ENCODE measurements at places on chromosomes 12 and 14. TPM values are rescaled to one million over a fixed set of nuclear protein-coding genes. Genes with fewer than 3 reads are reported as not detected.

MUCL1 gene
- not detected for total RNA-seq

MANSC4 gene
- not detected for total RNA-seq

GRCh38 chr12:100026241-100026640 is 41.5 kb upstream of the ANKS1B start:
- no peak for DNase-seq
- no peak overlapping the region for H3K27ac ChIP-seq
- no peaks in the 10 kb centered on the region for H3K4me1 ChIP-seq
- H3K36me3 ChIP-seq, result peaks cover 6% of the 10 kb centered on the region
- H3K27me3 ChIP-seq, result no peaks in the 10 kb centered on the region
- no peak overlapping the region for H3K4me3 ChIP-seq

DNA sequence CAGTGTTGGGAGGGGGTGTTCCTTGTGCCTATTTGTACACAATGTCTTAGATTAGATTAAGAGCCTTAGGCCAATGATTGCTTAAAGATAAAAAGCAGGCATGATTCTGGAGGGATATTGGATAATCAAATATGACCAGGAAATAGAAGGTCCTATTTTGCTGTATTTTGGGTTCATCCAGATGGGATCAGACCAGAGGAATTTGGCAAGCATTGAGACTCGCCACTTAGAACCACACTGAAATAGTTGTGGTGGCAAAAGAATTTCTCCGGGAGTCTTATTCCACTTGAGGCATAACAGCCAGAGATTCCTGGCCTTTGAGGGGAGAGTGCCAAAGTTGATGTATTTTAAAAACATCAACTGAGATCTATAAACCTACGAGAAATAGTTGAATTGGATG is 327.2 kb downstream of the RAD51B start:
- peaks cover 13% of the 10 kb centered on the region for H3K36me3 ChIP-seq
- no peak overlapping the region for H3K4me3 ChIP-seq
- H3K4me1 ChIP-seq, result peaks cover 29% of the 10 kb centered on the region

DNA sequence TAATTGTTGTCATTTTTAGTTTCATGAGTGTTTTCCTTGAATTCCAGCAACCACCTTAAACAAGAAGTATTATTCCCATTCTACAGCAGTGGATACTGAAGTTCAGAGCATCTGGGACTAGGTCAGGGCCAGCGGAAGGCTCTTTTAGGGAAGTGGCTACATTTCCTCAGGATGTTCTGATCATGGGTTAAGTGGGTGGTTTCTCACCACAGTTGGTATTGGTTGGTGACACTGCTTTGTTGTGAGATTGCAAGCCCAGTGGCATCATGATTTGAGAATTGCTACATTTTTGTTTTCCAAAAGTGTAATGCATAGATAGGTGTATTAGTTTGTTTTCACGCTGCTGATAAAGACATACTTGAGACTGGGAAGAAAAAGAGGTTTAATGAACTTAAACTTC is 47.1 kb downstream of the SYNE2 start:
- no peak overlapping the region for H3K4me3 ChIP-seq
- no peaks in the 10 kb centered on the region for H3K27me3 ChIP-seq
- no peak for DNase-seq
- H3K4me1 ChIP-seq, result peaks cover 28% of the 10 kb centered on the region
- peaks cover 5% of the 10 kb centered on the region for H3K36me3 ChIP-seq

DNA sequence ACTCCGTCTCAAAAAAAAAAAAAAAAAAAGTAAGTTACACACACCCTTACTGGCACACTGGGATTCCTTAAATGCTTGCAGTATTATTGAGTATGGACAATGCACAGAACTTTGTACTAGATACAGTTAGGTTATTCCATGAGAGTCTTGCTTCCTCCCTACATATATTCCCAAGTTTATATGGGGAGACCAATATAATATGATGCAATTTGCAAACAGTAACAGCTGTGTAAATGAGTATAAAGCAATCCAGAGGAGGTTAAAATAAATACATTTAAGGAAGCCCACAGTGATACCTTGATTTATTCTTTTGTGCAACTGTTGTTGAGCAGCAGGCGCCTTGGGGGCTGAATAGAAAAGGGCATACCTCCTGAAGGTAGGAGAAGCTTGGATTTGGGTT is 26.6 kb downstream of the RASSF3 start:
- H3K36me3 ChIP-seq, result peaks cover 32% of the 10 kb centered on the region
- H3K27me3 ChIP-seq, result no peaks in the 10 kb centered on the region
- H3K4me1 ChIP-seq, result peaks cover 67% of the 10 kb centered on the region
- no peak for DNase-seq

- H3K4me1 ChIP-seq, result no peaks in the 10 kb centered on the region
- no peak overlapping the region for H3K4me3 ChIP-seq
- H3K27ac ChIP-seq, result no peak overlapping the region
- H3K27me3 ChIP-seq, result peaks cover 9% of the 10 kb centered on the region
Measured at GRCh38 chr12:117686911-117687377, 281.8 kb downstream of the KSR2 start.

- H3K4me1 ChIP-seq, result no peaks in the 10 kb centered on the region
- H3K4me3 ChIP-seq, result no peak overlapping the region
- peaks cover 2% of the 10 kb centered on the region for H3K27me3 ChIP-seq
- no peak overlapping the region for H3K27ac ChIP-seq
Measured at GRCh38 chr14:74964787-74965485, 9.5 kb upstream of the PGF start.

- no peak overlapping the region for H3K4me3 ChIP-seq
- peaks cover 10% of the 10 kb centered on the region for H3K27me3 ChIP-seq
- DNase-seq, result no peak
- no peaks in the 10 kb centered on the region for H3K36me3 ChIP-seq
- H3K4me1 ChIP-seq, result no peaks in the 10 kb centered on the region
Measured at GRCh38 chr14:54383835-54384234, 13.0 kb upstream of the CDKN3 start.

DNA sequence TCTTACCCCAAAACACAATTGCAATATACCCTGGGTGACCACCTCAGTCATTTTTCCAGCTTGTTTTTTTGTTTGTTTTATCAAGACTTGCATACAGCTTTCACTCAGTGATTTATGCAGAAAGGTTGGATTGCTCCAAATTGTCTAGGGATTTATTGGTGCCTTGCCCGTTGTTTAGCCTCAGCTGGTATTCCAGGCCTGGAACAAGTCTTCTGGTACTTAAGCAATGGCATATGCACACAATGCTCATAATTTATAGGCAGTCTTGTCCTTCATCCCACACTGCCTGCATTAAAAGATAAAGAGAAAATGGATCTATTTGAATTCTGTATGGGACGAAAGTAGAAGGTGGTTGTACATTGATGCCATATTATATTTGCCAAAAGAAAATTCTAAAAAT is 392.5 kb downstream of the ADAMTS20 start:
- H3K27ac ChIP-seq, result no peak overlapping the region
- H3K4me3 ChIP-seq, result no peak overlapping the region
- no peak for DNase-seq
- no peaks in the 10 kb centered on the region for H3K27me3 ChIP-seq

DNA sequence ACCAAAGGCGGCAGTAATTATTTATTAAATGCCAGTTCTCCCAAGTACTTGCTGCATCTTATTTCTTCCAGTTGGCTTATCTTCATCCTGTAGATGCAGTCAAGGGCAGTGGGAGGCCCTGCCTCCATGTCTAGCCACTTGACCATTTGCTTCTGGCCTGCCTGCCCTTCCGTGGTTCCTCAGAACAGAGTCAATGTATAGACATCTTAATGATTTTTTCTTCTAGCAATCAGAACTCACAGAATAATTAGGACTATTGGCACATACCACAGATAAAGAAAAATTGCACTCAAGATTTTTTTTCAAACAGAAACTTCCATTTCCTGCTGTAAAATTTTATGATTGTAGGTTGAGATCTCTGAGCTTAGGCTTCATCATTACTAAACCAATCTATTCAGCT is 20.9 kb downstream of the NR1H4 start:
- H3K36me3 ChIP-seq, result no peaks in the 10 kb centered on the region
- no peak for DNase-seq
- no peaks in the 10 kb centered on the region for H3K4me1 ChIP-seq

GRCh38 chr12:89418228-89418910 is 66.1 kb upstream of the DUSP6 start:
- no peaks in the 10 kb centered on the region for H3K4me1 ChIP-seq
- H3K4me3 ChIP-seq, result no peak overlapping the region
- no peaks in the 10 kb centered on the region for H3K27me3 ChIP-seq
- H3K27ac ChIP-seq, result no peak overlapping the region
